ENCODE measurements at places on chromosomes 2 and 18. TPM values are rescaled to one million over a fixed set of nuclear protein-coding genes. Genes with fewer than 3 reads are reported as not detected.

The FAM228A gene
- total RNA-seq = not detected

GRCh38 chr2:74142340-74142739, 5.4 kb downstream of the BOLA3 start:
- no peak for DNase-seq

- DNase-seq = no peak
These were observed 612.7 kb downstream of the EPHA4 start for GRCh38 chr2:220959391-220959802.

DNA sequence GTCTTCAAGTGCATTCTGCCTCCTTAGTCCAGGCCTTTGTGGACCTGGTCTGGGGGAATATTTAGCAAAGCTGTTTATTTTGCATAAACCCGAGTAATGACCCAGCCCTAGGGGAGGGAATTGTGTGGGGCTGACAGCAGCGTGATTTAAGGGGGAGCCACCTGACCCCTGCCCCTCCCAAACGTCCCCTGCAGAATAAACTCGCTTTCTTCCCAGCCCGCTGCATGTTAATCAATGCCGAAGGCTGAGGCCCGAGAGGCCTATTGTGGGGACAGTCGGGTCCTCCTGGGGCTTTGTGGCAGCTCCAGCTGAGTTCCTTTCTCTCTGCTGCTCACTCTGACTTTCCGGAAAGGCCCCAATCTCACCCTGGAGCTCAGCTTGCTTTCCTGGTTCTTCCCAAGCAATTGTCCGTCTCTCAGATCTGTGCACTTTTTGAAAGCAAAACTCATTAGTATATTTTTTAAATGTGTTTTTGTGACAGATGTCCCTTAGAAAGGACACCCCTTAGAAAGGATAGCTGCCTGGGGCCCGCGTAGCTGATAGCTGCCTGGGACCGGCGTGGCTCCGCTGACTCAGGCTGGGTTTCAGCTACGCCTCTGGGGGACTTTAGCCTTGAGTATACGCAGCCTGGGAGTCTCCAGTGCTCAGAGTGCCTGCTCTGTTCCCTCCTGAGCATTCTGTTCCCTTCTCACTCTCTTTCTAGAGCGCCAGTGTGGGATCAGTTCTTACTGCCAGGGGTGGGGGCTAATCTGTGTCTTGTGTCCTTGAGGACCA, 158.3 kb downstream of the GLI2 start:
- no peak for DNase-seq

- no peak for DNase-seq
These were observed 74.2 kb downstream of the NCAPH start for GRCh38 chr2:96409820-96410164.

- DNase-seq = no peak
These were observed 15.2 kb upstream of the NCL start for GRCh38 chr2:231479455-231479854.

GRCh38 chr18:65415098-65415497, 335.7 kb upstream of the CDH7 start:
- no peak for DNase-seq

DNA sequence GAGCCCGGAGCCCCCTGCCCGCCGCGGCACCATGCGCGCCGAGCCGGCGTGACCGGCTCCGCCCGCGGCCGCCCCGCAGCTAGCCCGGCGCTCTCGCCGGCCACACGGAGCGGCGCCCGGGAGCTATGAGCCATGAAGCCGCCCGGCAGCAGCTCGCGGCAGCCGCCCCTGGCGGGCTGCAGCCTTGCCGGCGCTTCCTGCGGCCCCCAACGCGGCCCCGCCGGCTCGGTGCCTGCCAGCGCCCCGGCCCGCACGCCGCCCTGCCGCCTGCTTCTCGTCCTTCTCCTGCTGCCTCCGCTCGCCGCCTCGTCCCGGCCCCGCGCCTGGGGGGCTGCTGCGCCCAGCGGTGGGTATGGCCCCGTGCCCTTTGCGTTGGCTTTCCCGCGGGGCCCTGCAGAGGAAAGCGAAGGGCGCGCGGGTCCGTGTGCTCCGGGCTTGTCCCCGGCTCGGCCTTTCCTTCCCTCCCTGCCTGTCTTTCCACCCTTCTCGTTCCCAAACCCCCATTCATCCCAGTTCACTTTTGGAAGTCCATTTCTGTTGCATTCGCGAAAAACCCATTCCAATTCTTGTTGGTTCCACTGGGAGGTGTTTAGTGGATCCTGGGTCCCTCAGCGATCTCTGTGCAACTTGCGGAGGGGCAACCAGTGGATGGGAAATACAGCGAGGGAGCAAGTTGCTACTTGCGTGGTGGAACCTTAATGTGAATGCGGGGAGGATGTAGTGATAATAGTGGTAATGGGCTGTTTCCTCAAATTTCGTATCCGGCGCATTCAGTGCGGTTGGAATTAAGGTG, 599 bp downstream of the ADAM23 start:
- DNase-seq = no peak
